Foreskin fibroblast (primary cell): ENCODE measurements at places on chromosomes 2 and 18.

GRCh38 chr18:23378302-23378686 is 74.8 kb upstream of the RIOK3 start:
- no peak for DNase-seq

GRCh38 chr2:8740136-8740535 is 58.3 kb downstream of the ID2 start:
- no peak for DNase-seq

DNA sequence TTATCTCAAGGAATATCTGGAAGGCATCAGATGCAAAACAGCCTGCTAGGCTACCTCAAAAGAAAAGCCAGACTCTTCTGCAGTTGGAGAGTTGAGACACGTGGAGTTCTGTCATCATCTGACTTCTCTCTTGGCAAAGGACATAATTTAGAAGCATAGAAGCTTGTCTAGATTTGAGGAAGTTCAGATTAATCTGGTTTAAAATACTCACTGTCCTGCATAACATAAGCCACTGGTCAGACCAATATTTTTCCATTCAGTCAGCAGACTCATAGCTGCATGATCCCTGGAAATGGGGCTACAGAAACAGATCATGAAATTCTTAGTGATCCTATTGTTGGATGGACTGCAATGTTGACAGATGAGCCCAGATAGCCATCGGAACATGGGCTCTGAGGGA is 349.0 kb downstream of the TXNL1 start:
- DNase-seq: no peak

- DNase-seq: no peak
Observed at GRCh38 chr2:158015428-158016076, 86.1 kb upstream of the UPP2 start.

GRCh38 chr2:36783246-36783645 is 86.7 kb downstream of the VIT start:
- no peak for DNase-seq

- DNase-seq: peak; percentile 79
Observed at GRCh38 chr2:30178618-30179434, 32.0 kb downstream of the YPEL5 start.

DNA sequence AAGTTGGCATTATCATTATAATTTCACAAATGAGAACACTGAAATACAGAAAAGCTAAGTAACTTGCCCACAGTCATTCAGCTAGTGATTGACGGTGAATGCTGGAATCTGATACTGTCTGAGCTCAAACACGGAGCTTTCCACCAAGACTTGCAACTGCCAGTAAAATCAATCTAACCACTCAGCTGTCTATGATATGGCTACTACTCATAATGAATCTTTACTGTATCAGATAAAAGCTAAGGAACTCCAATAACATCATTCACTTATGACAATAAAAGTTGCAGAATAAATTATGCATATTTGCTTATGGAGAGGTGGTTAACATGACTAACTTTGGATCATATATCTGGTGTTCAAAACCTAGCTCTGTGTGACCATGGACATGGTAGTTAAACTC is 279.4 kb upstream of the NXPH2 start:
- no peak for DNase-seq

GRCh38 chr2:167134381-167135072 is 246.2 kb downstream of the XIRP2 start:
- DNase-seq: peak; percentile 87

DNA sequence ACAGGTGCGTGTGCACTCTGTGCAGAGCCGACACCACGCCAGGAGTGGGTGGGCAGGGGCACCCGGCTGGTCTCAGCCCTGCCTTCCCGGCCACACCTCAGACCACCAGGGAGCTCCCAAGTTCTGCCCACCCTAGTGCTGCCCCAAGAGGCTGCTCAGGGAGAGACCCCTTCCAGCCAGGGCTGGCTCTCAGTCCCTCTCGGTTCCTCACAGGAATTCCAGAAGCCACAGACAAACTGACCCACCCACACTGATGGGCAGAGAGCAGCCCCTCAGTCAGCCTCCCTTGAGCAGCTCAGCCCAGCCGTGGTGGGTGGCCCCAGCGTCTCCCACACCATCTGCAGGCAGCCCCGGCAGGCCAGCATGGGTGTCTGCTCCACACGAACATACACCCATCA is 33.8 kb downstream of the GPC1 start:
- DNase-seq: no peak

DNA sequence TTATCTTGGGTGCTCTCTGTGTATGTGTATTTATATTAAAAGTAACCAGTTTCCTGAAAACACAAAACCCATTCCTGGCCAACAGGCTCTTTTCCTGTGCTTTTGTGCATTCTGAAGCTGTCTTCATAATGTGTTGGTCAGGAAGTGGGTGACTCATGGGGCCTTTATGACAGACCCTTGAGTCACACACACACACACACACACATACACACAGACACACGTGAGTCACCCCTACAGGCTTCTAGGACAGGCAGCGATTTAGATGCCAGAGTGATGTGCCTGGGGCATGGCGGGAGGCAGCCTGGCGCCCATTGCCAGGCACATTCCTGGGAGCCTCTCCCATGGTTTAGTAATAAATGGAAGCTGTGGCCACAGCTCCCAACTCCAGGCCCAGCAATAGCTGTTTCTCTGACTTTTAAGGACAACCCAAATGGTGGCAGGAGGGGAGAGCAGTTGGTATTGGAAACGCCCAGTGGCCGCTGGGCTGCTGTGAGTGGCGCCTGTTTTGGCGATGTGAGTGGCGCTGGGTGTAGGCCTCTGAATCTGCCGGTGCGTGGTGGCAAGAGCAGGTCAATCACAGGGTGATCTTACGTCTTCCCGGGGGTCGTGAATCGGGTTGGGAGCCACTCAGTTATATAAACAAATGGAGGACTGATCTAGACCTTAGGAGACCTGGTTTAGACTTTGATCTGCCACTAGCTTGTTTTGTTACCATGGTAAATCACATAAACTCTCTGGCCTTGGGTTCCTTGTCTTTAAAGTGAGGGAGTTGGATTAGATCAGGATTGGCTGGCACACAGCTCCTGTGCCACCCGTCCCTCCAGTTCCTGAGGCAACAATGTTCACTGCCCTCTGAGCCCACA is 150.7 kb upstream of the DLX2 start:
- peak; percentile 100 for DNase-seq

GRCh38 chr18:3869848-3870247 is 419.9 kb downstream of the TGIF1 start:
- peak; percentile 9 for DNase-seq

DNA sequence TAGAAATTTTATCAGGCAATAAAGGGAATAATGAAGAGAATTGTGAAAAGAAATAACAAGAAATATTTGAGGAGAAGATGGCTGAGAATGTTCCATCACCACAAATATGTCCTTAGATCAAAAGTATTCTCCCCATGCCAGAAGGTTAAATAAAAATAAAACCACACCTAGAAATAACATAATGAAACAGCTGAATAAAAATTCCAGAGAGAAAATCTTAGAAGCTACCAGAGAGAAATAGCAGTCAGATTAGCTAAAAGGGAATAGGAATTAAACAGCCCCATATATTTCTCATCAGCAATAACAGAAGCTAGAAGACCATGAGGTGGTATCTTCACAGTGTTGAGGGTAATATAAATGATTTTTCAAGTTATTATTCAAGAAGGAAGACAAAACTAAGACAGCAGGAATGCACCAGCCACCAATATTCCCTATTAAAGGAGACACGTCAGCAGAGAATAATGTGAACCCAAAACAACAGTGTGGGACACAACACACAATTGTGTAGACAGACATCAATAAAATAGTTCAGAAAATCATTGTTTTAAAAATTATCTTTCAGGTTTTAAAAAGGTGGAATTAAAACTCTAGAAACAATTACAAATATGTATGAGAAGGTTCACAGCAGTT is 82.0 kb upstream of the NEDD4L start:
- DNase-seq: no peak

GRCh38 chr2:49261781-49262180 is 107.5 kb upstream of the FSHR start:
- no peak for DNase-seq

GRCh38 chr2:46311651-46312223 is 14.5 kb downstream of the EPAS1 start:
- no peak for DNase-seq

DNA sequence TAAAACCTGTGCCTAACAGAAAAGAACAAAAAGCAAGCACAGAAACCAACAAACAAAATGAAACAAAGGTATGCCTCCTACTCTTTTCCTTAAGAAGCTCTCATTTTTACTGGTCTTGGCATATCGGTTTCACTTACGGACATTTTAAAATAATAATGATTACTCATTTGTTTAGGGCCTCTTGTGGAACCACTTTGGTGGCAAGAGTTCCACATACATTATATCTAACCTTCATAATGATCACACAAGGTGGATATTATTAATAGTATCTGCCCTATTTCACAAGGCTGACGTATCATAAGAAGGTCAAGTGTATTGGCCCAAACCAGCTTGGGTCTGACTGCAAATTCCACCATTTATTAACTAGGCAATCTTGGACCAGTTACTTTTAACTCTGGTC is 304.7 kb downstream of the TCF4 start:
- DNase-seq: no peak

DNA sequence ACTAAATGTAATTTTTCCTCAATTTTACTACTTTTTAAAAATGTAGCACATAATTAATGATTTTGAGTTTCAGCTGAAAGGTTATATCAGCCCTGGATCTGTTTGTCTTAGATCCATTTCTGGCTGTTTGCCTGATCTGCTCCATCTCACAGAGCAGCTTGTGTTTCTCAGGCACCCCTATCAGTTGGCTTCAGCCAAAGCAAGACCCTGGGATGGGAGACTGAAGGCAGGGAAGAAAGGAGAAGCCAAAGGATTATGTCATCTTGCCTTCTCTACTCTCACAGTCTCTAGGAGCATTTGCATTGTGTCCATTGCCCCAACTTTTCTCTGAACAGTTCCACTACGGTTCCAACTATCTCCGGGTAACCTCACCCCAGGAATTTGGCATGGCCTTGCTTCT is 110.5 kb downstream of the CCDC148 start:
- DNase-seq: no peak

DNA sequence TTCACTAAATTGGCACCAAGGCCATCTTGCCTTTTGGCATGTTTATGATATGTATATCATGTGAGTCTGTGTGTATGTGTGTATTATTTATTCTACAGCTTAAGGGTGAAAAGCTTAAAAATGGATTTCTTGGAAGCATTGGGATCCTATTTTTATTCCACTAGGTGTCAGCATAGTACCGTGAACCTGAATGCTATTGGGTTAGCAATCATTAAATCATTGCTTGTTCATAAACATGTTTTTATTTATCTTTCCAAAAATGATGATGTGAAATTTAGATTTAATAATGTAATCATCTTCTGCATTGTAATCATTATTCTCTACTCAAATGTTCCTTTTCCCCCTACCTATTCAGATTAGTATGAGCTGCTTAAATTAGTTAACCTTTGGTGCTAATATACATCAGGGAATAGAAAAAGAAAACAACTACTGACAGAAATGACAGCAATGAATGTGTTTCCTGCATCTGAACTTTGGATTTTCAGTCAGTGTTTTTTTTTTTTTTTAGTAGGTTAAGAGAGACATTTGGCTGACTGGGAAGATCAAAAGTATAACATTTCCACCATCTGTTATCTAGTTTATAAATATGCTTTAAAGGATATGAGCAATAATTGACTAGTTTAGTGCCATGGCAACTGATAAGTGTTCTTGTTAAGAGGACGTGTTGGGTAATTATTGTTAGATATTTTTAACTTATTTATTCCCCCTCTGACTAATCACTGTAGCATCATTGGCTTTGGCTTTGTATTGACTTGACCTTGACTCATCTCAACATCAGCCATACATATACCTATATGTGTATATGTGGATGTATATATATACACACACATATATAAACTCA is 14.1 kb upstream of the ZSWIM2 start:
- DNase-seq: no peak

- DNase-seq: no peak
Observed at GRCh38 chr2:68730828-68731227, 3.8 kb upstream of the ARHGAP25 start.

GRCh38 chr18:39788383-39788782 is 2166.7 kb upstream of the PIK3C3 start:
- DNase-seq: peak; percentile 34

DNA sequence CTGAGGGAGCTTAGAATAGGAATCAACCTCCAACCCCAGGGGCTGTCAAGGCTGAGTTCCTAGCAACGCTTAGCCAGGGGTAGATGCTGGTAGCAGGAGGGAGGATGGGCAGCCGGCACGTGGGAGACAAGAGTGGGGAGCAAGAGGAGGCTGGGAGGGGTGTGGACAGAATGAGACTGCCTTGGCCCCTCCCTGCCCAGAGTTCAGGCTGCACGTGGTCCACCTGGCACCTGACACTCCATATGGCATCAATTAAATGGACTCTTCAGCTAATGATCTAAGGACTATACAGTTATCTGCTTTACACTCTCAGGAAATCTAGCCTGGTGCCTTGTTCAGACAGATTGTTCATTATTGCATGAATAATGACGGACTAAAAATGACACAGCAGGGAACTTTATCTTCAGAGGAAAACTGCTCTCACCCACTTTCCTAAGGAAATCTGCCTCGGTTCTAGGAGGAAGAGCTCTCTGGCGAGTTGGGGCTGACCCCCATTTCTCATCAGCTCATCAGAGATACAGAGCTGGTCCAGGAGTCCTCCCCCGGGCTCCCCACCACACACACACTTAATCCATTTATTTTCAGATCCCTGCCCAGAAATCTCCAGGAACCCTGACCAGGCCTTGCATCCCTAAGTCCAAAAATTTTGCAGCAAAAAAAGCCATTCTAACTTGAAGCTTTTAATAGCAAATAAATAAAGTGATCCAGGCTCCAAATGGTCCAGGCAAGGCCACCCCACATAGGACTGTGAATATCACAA is 102.1 kb upstream of the CDC42EP3 start:
- no peak for DNase-seq

DNA sequence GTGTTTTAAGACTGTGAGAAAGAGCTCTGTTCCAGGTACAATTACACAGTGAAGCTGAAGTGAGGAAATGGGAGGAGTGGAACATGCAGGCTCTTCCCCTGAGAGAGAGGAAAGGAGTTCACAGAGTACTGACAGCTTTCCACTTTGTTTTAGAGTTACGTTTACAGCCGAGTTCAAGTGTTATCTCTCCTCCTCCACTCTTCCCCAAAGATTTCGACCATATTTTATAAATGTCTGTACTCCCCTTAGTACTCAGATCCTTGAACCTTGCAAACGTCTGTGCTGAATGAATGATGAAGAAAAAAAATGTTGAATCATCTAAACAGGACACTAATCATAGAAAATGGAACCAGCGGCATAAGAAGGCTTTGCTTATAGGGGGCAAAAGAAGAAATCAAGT is 121.6 kb downstream of the THADA start:
- DNase-seq: no peak

- peak; percentile 85 for DNase-seq
Observed at GRCh38 chr2:37326285-37326684, 1.7 kb upstream of the PRKD3 start.
